ENCODE measurements at places on chromosomes 13 and 19.

DNA sequence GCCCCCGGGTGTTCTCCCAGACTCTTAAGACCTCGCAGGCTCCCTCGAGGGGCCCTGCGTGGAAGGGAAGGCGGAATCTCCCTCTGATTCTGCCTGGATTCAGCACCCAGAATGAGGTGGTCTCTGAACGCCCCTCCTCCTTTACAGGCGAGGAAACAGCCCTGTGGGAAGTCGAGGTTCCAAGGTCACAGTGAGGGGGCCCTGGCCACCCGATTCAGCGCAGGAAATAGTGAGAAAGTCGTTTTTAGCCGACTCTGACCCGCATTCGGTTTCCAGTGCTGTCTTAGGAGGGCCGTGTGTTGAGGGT, 1.1 kb downstream of the BSG start:
- peak; percentile 9 for DNase-seq

- peak; percentile 3 for DNase-seq
Observed at GRCh38 chr19:52670046-52670445, 31.9 kb upstream of the ZNF83 start.

DNA sequence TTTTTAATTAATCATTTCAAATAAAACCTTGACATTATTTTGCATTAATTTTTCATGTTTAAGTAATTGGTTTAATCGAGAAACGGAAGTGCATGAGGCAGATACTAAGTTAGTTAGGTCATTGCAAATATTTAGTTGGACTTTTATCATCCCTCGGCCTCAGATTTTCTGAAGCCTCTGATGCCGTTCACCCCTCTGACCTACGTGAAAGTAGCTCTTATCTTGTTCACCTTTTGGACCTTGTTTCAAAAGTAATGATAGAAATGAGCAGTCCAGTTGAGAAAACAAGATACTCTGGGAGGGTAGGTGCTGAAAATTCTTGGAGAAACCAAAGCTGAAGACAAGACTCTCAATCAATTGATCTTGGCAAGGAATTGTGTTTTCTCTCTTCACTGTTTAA, 23.0 kb downstream of the LAIR2 start:
- DNase-seq = no peak

DNA sequence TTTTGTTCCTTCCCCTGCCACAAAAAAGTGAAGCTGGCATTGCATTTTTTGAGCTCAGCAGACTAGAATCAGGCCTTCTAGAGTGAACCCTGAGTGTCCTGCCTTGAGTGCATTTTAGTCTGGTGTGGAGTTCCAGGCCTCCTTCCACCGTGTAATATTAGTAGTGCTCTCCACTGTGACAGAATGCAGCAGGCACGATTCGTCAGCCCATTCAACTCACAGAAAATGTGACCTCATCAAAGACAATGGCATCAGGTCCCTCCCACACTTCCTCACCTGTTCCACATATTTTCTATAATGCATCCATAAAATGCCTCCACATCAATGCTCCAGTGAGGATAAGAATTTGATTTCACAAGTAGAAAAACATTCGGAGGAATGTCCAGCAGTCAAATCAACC, 227.6 kb downstream of the FGF9 start:
- no peak for DNase-seq

- peak; percentile 89 for DNase-seq
Observed at GRCh38 chr13:45728759-45729158, 26.6 kb downstream of the CBY2 start.

DNA sequence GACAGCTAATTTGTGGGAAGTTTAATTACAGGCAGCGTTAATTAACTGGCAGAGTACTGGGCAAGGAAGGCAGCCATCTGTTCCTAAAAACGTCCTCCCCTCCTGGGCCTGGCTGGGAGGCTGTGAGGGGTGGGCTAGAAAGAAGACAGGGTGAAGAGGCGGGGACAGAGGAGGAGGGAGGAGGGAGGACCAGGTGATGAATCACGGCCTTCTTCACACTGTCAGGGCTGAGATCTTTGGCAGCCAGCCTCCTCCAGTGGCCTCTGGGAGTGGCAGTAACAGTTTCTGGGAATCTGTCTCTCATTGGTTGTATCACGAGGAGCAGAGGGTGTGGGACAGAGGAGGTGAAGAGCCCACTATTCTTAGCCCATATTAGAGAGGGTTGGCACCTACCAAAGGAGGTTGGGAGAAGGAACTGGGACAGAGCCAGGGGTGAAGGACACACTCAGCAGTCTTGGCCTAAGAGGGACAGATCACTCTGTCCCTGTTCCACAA, 9.6 kb upstream of the ZNRF4 start:
- no peak for DNase-seq

DNA sequence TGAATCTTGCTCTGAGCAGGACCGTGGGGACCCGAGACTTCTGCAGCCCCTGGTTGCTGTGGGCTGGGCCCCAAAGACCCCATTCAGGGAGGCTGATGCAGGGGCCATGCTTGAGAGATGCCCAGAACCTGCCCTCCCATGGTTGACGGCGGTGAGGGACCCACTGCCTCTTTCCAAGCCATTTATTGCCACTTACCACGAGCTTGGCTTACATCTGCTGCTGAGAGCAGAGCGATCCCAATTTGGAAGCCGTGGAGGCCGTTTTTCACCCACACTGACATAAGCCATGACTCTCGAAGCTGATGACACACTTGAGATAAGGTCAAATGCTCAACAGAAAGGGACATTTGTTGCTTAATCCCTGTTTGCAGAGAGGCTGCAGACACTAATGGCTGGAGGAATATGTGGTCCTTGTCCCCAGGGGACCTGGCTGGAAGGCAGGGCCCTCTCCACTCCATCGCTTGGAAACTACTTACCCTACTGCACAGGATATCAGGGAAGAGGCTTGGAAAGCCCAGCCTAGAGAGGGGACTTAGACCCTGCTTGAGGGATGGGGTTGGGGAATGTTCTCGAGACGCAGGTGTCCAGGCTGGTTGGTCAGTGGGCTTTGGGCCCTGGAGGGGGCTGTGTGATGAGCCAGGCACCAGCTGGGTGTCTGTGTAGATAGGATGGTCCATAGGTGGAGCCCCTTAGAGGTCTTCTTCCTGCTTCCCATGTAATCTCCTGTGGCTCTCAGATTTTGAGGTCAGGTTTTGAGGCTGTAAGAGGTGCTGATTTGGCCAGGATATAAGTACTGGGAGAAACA, 15.3 kb downstream of the ZNF536 start:
- DNase-seq = no peak

DNA sequence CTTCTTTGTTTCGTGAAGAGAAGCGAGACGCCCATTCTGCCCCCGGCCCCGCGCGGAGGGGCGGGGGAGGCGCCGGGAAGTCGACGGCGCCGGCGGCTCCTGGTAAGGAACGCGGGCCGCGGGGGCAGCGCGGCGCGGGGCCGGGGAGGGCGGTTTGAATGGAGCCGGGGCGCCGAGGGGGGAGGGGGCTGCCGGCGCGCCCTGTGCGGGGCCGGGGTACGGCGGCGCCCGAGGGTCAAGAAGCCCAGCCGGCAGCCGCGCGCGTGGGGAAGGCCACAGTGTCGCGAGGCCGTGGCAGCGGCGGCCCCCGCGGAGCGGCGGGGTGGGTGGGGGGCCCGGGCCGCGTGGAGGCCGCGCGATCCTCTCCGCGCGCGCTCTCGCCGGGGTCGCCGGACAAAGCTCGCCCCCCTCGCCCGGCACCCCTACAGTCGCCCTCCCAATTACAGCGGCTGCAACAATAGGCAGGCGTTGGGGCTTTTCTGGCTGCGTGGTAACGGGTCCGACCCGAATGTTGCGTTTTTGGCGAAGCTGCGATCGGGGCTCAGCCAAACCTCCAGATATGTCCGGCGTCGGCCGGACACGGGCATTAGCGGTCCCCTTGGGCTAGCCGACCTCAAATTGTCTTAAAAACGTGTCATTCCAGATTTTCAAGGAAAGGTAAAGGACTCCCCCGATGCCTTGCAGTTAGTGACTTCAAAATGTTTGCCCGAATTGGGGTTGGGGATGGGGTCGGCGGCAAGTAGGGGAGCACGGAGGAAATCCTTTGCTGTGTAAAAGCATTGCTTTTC, 437 bp downstream of the SMARCA4 start:
- peak; percentile 76 for DNase-seq

- no peak for DNase-seq
Observed at GRCh38 chr19:48879025-48879637, 6.9 kb downstream of the PPP1R15A start.

GRCh38 chr13:26964278-26965250, 204.0 kb upstream of the GPR12 start:
- DNase-seq = peak; percentile 26

- no peak for DNase-seq
Observed at GRCh38 chr13:63731896-63732295, 2316.2 kb upstream of the PCDH20 start.

DNA sequence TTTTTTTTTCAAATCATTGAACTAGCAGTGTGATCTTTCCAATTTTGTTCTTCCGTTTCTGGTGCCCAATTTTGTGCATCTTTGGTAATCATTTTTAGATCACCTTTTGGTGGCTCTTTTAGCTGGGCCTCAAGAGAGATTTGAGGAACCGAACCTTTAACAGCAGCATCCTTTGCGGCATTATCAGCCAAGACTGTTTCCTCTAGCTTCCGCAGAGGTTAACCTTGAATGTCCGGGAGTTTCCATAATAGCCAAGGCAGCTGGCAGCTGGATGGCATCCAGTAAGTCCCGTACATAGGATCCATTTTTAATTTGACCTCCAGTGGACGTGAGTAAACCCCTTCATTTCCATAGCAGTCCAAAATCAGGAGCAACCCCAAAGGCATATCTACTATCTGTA, 9.6 kb downstream of the IRGC start:
- DNase-seq = no peak

- no peak for DNase-seq
Observed at GRCh38 chr13:44106266-44107152, 226.8 kb downstream of the LACC1 start.

DNA sequence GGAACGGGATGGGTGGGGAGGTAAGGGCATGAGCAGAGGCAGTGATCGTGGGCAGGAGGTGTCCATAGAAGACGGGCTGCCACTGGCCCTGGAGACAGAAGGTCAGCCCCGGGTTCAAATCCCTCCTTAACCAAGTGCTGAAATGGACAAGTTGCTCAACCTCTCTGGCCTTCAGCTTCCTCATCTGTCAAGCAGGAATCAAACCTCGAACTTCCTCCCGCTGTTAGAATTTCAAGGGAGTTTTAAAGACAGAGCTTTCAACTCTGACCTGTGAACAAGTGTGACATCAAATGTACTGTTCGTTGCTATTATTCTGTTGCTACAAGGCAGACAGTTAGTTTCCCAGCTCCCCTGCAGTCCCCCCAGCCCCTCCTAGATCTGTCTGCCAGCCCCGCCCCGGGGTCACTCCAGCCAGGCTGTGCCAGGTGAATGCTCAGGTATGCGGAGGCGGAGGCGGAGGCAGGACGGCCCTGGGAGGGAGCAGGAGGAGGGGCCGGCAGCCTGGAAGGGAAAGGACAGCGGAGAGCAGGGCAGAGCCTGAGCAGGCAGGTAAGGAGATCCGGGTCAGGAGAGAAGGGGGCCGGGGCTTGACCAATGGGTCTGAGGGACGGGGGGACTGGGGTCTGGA, at the start of gene EPS8L1:
Gene EPS8L1, plus strand, starts transcription at position 499 of the 628 bp plus-strand sequence. CDS start 576 bp downstream, outside the sequence.
- peak; percentile 95 for DNase-seq

DNA sequence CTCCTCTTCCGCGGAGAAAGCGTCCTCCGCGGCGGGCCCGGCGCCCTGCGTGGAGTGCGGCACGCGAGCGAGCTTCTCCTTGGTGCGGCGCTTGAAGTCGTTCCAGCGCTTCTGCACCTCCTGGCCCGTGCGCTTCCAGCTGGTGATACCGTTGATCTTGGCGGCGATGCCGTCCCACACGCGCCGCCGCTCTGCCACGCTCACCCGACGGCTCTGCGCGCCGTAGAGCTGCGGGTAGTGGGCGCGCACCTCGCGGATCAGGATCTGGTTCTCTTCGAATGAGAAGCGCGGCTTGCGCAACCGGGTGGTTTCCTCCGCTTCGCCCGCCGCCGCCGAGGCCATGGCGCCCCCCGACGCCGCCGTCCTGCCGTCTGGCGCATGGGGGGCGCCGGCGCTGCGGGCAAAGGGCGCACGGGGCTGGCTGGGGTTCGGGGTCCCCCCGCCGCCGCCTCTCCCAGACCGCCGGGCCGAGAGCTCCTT, 941 bp downstream of the MYPOP start:
- DNase-seq = peak; percentile 35

DNA sequence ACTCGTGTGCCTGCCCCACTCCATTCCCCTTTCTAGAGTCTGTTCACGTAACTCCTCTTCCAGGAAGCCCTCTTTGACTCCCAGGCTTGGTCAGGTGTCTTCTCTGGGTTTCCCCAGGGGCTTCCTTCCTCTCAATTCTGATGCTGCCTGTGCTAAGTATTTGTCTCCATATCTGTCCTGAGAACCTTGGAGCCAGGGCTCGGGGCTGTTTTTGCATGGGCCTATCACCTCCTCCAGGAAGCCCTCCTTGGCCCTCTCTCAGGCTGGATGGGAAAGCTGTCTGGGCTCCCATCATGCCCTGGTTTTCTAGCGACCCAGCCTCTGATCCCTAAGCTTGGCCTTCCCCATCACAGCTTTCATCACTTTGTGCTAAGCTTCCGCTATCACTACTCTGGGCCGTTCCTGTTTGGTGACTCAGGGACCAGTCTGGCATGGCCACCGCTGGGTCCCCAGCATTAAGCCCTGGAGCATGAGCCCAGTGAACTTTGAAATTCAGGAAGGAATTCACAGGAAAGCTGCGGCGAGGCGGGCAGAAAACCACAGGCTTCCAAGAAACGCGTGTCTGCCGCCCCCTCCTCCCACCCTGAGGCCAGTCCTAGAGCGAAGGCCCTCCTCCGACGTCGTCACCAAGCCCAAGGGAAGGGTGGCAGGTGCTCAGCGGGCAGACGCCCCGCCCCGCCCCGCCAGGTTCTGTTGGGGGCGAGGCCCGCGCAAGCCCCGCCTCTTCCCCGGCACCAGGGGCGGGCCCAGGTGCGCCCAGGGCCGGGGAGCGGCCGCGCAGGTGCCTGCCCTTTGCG, 486 bp upstream of the SPINT2 start:
- peak; percentile 93 for DNase-seq

GRCh38 chr19:16111909-16112752, 442 bp downstream of the RAB8A start:
- DNase-seq = no peak

GRCh38 chr19:49856574-49857021, 5.6 kb downstream of the PTOV1 start:
- DNase-seq = no peak

- DNase-seq = no peak
Observed at GRCh38 chr19:40279120-40279551, 6.0 kb downstream of the AKT2 start.

GRCh38 chr13:92256211-92256610, 857.8 kb downstream of the GPC5 start:
- no peak for DNase-seq
